ENCODE measurements at places on chromosomes 13 and 19. TPM values are rescaled to one million over a fixed set of nuclear protein-coding genes. Genes with fewer than 3 reads are reported as not detected.

DNA sequence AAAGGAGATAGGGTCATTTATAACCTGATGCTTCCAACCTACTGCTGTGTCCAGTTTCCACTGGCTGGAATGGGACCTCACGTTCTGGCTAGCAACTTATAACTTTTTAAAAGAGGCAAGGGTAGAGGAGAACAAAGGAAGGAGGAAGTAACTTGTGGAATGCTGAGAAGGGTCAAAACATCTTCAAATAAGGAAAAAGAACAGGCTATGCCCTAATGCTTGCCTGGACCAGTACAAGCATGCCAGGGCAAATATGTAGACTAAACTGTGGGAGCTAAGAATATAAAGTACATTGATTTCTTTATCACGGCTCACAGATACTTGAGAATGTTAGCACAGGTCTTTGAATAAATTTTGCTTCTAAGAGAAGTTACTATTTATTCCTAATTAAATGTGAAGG is 1.5 kb upstream of the ZNF561 start:
- peak; percentile 48 for DNase-seq

GRCh38 chr13:109336730-109337129 is 449.7 kb downstream of the IRS2 start:
- peak; percentile 96 for DNase-seq

- no peak for DNase-seq
These were observed at the start of gene HSD17B14 for GRCh38 chr19:48836089-48837017. Gene HSD17B14 (minus strand): TSS chr19:48836491. CDS start chr19:48836411, 80 bp downstream.

DNA sequence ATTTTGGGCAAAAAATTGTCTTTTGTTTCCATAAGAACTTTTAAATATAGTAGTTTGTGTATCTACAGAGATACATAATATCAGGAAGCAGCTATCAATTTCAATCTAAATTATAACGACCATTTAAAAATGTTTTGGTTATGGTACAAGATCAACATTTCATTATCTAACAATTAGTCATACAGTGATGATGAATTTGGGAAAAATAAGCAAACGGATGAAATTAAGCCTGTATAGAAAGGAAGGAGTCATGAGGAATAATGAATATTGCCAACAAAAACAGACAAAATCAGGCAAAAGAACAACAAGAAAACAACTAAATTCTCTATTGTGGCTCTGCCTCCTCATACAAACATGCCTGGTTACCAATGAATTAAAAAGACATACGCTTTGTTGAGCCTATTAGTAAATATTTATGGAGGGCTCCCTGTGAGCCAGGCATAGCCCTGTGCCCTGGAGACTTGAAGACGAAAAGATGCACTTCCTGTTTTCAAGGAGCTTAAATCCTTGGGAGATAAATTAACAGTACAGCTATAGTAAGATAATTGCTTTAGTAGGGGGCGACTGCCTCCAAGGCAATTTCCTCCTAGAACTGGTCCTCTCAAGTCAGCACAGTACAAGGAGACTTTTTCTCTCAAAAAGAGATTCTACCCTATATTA is 73.0 kb downstream of the NALCN start:
- DNase-seq: no peak

DNA sequence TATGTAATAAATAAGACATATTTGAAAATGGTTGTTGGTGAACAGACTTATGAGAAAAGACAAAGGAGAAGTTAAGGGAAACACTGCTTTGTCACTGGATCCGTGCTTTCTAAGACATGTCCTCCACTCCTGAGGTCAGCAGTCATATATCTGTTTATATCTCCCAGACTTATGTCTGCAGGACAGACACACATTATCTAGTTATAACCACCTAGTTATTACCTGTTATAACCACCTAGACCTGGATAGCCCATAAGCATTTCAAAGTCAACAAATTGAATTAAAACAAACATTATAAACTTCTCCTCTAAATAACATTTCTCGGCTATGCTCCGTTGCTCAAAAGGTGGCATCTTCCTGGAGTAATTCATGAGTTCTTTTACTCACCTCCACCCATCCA is 96.4 kb downstream of the SPRY2 start:
- DNase-seq: no peak

Gene GPR183
- total RNA-seq: not detected
